Small intestine (tissue), 16 donors: ENCODE measurements at places on chromosomes 4 and X.

DNA sequence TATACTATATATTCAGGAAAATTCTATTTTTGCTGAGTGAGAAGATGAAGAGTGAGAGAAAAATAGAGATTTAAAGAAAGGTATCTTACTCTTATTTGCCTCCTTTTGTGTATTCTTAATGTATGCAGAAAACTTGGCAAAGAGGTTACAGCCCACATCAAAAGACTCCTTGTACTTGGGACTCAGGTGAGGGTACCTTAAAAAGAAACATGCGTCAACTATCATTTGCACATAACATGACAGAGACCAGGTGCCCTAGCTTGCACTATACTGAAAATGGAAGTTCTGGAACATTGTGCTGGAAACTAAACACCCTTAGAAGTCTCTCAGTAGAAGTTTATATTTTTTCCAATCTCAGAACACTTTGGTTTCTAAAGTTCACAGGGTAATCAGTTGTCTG, 15.6 kb upstream of the RAB39B start:
- no peak for DNase-seq

GRCh38 chr4:1084796-1085403, 28.5 kb downstream of the RNF212 start:
- DNase-seq, result no peak

- no peak for DNase-seq
Observed at GRCh38 chrX:48975541-48975940, 3.9 kb upstream of the KCND1 start.

DNA sequence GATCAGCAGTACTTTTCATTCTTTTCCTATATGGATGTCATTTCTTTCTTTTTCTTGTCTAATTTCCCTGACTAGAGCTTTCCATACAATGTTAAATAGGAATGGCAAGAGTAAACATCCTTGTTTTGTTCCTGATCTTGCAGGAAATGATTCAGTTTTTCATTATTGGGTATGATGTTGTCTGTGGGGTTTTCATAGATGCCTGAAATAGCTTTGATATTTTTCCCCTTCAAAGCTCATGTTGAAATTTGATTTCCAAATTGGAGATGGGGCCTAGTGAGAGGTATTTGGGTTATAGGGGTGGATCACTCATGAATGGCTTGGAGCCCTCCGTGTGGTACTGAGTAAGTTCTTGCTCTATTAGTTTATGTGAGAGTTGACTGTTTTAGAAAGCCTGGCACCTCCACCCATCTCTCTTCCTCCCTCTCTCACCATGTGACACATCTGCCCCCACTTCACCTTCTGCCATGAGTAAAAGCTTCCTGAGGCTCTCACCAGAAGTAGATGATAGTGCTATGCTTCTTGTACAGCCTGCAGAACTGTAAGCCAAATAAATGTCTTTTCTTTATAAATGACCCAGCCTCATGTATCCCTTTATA, 22.3 kb upstream of the VSIG1 start:
- DNase-seq, result no peak

DNA sequence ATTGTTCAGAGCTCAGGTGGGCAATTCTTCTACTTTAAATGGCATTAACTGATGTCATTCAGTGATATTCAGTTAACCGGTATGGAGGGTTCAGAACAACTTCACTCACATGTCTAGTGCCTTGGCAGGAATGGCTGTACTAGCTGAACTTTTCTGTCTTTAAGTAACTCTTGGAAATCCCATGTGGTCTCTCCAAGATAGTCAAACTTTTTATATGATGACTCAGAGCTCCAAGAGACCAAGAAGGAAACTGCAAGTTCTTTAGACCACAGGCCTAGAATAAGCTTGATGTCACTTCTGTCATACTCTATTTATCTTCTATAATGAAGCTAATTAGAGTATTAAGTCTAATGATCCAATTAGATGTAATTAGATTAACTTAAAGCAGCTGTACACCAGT, 24.9 kb downstream of the LHFPL1 start:
- no peak for DNase-seq

DNA sequence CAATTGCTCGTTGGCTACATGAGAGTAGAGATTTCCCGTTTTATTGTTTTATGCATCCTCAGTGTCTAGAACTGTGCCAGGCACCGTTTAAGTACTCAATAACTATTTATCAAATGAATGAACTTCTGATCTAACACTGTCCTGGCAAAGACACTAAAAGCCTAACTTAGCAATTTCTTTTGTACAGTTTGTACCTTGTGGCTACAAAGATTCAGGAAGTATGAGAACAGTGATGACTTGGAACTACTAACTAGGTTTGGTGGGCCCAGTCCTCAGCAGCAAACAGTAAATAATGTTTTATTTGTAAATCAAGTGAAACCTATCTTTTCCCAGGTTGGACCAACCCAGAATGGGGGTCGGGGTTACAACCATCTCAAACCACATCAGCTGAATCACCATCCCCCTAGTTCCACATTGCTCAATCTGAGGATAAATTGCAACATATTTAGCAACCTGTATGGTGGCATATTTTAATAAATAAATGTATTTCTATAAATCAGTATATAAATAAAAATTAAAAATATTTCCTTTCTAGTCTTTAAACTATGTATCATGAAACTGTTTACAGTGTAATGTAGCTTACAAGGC, 12.3 kb upstream of the SCRG1 start:
- no peak for DNase-seq

DNA sequence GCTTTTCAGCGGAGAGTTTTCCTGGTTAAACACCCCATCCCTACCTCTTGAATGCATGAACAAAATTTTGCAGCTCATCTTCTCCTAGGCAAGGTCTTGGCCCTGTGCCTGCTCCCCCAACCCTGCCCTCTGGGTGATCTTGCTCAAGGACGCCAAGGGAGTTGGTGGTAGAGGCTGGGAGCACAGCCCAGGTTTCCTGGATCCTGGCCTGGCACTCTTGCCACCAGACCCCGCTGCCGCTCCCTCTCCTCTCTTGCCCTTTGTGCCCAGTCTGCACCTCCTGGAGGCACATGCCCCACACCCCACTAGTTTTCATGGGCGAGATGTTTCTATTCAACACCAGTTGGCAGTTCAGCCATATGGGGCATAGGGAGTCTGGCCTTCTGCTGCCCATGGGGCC, 37.3 kb downstream of the TSC22D3 start:
- no peak for DNase-seq

- DNase-seq, result no peak
Observed at GRCh38 chr4:100208459-100208858, 18.2 kb upstream of the DDIT4L start.

DNA sequence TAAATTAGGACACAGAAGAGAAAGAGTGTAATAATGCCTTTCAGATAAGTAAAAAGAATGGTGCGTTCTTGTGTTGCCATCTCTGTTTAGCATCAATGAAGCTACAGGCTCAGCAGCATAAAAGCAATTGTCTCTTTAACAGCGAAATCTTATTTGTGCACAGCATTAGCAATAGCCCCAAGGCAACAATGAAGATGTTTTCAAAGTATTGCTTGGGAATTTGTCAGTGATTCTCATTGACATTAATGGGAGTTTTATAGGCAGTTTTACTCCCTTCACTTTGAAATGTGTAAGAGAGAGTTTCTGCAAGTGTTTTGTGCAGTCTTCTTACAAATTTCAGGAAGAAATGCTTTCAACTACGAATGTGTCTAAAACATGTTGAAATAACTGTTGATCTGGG, 633.0 kb downstream of the TLL1 start:
- no peak for DNase-seq

DNA sequence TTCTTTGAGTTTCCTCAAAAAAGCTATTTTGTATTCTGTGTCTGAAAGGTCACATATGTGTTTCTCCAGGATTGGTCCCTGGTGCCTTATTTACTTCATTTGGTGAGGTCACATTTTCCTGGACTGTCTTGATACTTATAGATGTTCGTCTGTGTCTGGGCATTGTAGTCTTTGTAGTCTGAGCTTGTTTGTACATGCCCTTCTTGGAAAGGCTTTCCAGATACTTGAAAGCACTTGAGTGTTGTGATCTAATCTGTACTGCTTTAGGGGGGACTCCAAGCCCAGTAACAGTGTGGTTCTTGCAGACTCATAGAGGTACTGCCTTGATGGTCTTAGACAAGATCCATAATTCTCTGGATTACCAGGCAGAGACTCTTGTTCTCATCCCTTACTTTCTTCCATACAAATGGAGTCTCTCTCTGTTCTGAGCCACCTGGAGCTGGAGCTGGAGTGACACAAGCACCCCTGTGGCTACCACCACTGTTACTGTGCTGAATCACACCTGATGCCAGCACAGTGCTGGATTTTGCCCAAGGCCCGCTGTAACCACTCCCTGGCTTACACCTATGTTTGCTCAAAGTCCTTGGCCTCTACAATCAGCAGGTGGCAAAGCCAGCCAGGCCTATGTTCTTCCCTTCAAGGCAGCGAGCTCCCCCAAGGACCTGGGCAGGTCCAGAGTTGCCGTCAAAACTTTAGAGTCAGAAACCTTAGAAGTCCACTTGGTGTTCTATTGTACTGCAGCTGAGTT, 72.3 kb upstream of the EFHC2 start:
- DNase-seq, result peak; percentile 76

DNA sequence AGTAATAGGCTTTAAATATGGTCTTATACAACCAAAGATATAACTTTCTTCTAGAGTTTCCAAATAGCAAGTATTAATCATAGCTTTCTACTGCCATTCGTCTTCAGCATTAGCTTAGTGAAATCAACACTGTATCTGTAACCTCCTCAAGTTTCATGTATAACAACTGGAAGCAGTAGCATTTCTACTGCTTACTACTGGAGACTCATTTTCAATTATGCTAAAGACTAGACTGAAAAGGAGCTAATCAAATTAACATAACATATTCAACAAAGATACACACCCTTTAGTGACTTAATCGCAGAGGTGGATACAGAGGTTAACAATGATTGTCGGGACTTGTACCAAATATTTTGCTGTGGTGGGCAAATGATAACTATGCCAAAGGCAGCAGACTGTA, 344.2 kb upstream of the TEX13C start:
- DNase-seq, result no peak

DNA sequence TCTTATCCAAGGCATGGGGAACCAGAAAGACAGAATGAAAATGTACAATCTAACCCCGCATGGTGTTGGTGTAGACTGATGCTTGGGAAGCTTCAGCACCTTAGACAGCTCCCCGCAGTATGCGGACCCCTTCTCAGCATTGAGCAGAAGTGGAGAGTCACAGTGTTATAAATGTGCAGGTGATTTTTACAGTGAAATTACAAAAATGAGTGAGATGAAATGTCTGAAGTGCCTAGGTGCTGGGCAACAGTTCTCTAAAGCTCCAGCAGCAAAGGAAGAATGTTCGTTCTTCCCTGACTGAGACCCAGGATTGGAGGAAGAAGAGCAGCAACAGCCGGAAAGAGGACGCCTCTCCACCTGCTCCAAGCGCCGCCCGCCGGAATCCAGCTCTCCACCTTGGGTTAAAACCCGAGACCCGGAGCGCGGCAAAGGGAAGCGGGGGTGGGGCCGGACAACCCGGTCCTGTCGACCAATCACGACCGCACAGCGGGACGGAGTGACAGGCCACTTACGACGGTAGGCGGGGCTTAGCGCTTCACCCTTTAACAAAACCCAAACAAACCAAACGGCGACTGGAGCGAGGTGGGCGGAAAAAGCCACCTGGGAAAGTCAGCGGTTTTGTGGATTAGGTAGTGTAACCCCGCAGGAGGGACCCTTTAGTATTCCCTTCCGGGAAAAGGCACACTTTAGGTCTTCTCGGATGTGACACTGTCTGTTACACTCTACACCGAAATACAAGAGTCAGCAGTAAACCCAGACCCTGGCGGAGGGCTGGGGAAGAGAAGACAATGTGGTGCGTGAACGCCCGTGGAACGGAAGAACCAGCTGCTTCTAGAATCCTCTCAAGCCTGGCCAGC, at the start of gene GLRA3:
Gene GLRA3 (minus strand): TSS at position 403 of the 857 bp plus-strand sequence. CDS start 436 bp downstream, outside the sequence.
- peak; percentile 2 for DNase-seq

GRCh38 chrX:37380924-37381323, 31.8 kb downstream of the PRRG1 start:
- peak; percentile 89 for DNase-seq

GRCh38 chr4:85028910-85029309, 62.4 kb upstream of the WDFY3 start:
- no peak for DNase-seq

- peak; percentile 72 for DNase-seq
Observed at GRCh38 chr4:123649645-123650391, 253.2 kb downstream of the SPRY1 start.

- no peak for DNase-seq
Observed at GRCh38 chrX:817759-818300, 187.2 kb downstream of the SHOX start.

DNA sequence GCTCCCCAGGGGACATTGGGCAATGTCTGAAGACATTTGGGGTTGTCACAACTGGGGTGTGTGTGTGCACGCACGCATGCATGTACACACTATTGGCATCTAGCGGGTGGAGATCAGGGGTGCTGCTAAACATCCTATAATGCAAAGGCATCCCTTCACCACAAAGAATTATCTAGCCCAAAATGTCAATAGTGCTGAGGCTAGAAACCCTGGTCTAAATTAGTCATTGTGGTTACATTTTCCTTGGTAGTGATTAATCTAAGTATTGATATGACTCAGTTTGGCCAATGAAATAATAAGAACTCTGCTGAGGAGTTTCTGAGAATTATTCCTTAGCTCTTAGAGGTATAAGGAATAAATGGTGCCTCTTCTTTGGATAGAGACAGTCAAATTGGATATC, 200.2 kb downstream of the CLCN4 start:
- DNase-seq, result no peak
